ENCODE measurements at places on chromosomes 5 and 9. TPM values are rescaled to one million over a fixed set of nuclear protein-coding genes. Genes with fewer than 3 reads are reported as not detected.

Gene ACOT12
- not detected for total RNA-seq

Gene ARL14EPL
- total RNA-seq: not detected

Gene PCDHB4
- not detected for total RNA-seq

Gene BTF3
- total RNA-seq: 731 TPM

Gene ADAMTSL1
- total RNA-seq: 2.8 TPM

Gene PTPN3
- total RNA-seq: 53.0 TPM

Data from epithelial cell of proximal tubule (primary cell).